T-helper 1 cell (primary cell): ENCODE measurements at places on chromosomes 7 and 10.

- DNase-seq: no peak
Observed at GRCh38 chr7:104984585-104985258, 29.3 kb upstream of the KMT2E start.

DNA sequence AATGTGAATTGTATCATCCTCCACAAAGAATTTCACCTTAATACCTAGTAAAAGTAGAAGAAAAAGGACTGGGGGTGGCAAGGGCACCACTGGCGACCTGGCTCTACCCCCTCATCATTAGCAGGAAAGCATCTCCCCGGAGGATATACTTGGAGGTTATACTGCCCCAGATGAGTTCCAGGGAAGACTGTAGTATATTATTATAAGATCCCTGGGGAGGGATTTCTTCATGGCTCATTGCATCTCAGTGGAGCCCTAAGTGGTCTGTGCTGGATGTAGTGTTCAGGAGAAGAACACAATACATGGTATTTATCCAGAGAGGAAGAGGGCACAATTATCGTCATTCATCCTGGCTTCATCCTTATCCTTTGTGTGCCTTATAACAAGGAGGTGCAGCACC lies 14.2 kb upstream of the DYNC1I1 start:
- no peak for DNase-seq

DNA sequence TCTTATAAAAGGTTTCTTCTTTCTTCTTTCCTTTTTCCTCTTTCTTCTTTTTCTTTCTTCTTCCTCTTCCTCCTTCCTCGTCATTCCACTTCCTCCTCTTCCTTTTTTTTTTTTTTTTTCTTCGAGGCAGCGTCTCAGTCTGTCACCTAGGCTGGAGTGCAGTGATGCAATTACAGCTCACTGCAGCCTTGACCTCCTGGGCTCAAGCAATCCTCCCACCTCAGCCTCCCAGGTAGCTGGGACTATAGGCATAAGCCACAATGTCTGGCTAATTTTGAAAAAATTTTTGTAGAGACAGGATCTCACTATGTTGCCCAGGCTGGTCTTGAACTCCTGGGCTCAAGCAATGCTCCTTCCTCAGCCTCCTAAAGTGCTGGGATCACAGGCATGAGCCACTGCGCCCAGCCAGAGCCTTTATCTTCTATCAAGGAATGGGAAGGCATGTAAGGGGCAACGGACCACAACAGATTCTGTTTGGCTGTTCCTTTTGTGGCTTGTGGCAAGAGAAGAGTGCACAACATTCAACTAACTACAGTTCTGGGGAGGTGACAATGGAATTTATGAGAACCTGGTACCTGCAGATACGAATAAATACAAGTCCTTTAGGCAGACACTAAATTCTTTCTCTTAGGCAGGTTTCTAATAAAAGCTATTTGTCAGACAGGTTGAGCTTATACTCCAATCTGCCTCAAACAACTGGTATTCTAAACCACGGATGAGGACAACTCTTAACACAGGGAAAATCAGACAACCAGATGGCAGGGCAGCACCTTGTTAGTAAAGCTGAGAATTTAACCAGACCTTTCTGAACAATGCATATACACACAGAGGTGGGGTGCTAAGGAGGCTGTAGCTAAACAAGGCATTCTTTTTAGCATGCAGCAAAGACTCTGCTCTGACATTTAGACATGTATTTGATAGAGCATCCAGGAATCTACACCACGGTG lies 100.3 kb downstream of the DOCK4 start:
- no peak for DNase-seq

DNA sequence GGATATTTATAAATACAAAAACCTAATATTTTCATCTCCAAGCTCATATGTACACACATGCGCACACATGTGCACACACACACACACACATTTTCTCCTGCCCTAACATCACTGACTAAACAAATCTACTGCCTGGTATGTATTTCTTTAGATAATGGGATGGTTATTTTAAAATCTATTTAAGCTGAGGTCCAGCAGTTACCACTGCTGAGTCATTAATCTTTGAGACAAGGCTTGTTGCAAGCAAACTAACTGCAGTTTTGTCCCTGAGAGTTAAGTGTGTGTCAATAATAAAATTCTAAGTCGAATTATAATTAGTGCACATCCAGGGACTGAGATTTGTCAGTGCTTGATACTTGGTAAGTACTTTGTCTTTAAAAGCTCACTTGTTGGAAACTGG lies 135.1 kb downstream of the VPS50 start:
- DNase-seq: no peak

DNA sequence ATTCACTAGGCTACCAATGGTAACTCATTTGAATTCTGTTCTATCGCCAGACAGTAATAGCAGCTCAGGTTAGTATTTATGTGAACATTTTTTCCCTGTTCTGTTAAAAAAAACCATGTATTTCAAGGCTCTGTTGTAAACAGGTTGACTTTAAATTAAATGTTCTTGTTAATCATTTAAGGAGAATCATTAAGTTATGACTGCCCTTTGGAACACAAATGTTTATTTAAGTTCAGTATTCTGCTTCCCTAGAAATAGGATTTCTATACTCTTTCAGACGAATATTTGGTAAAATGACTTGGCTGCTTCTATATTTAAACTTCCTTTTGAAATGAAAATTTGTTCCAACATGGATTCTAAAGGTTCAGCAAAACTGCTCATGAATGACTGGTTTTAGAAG lies 13.1 kb upstream of the CROT start:
- no peak for DNase-seq

GRCh38 chr7:157689269-157690057 lies 352.7 kb downstream of the DNAJB6 start:
- DNase-seq: no peak

- peak; percentile 96 for DNase-seq
Observed at GRCh38 chr10:72334825-72335393, 19.8 kb downstream of the DNAJB12 start.

DNA sequence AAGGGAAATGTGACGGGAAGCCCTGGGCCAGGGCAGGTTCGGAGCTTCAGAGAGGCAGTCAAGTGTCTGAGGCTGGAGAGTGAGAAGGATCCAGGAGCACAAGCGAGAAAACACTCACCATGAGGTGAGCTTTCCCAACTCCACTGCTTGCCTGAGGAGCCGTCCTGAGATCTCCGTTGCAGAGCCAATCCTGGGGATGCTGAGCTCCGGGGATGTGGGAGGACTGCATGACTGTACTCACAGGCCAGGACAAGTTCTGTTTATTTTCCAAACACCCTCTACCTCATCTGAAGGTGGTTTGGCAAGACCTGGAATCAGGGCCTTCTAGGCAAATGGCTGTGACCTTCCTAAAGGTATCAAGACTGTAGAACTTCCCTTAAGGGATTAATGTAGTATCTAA lies 38.7 kb downstream of the GLI3 start:
- no peak for DNase-seq

- peak; percentile 61 for DNase-seq
Observed at GRCh38 chr7:50208378-50208982, 96.0 kb upstream of the IKZF1 start.

DNA sequence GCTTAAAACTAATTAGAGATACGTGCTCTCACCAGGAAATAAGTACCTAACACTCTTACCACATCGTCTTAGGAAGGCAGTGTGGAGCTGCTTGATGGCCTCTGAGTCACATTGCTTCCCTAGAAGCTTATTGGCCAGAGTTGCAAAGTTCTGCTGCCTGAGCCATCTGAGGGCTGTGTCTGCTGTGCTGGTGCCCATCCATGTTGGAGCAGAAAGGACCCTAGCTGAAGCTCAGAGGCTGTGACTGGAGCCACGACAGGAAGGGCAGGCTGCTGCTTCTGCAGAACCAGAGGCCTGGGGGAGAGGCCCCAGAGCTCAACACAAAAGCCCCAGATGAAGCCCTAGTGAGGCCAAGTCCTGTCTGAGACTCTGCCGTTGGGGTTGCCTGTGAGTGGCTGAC lies 64.8 kb upstream of the IGFBP3 start:
- DNase-seq: no peak

- no peak for DNase-seq
Observed at GRCh38 chr10:120386896-120387295, 70.1 kb upstream of the PLPP4 start.

GRCh38 chr10:113261611-113262091 lies 291.2 kb upstream of the HABP2 start:
- DNase-seq: no peak

GRCh38 chr7:18903695-18904094 lies 213.7 kb downstream of the TWIST1 start:
- DNase-seq: no peak

DNA sequence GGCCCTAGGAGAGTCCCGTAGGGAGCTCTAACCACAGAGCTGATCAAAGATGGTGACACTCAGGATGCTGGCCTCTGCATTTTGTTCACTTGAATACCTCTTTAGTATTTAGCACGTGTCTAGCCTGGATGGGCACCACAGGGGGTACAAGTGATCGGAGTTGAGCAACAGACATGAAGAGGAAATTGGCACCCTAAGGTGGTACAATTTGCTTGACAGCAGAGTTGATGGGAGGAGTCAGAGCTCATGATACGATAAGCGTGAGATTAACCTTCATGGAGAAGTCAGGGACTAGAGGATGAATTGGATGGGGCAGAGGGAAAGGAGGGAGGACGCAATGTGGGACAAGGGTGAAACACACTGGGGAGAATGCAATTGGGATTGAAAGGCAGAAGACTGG lies 9.9 kb upstream of the ZNF212 start:
- no peak for DNase-seq

GRCh38 chr10:26478061-26478460 lies 39.9 kb downstream of the APBB1IP start:
- no peak for DNase-seq
